ENCODE measurements at places on chromosomes 4 and X.

DNA sequence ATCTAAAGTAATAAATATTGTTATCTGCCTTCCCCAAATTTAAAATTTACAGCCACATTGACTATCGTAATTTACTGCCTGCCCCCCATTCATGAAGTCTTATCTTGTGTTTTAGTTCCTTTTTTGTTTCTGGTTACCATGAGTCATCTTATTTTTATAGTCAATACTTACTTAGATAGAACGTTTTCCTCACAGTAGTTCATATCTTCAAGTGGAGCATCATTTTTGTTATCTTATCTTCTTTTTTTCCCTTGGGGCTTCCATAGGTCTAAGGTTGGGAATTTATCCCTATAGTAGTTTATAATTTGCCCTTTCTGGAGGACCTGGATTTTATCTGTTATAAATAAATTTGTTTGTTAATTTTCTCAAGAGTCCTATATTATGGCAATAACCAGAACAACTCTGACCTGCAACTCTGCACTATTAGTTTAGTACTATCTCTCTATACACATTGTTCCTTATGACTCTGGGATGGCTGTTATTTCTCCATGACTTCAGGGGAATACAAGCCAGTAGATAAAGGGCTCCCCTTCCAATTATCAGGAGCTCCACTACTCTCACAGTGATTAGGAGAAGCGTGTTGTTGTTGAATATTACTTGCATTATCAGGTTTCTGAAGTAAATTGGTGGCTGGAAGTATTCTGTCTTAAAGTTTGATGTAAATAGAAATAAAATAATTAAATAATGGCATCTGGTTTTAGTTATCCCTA, 330.6 kb downstream of the GALNTL6 start:
- no peak for DNase-seq

DNA sequence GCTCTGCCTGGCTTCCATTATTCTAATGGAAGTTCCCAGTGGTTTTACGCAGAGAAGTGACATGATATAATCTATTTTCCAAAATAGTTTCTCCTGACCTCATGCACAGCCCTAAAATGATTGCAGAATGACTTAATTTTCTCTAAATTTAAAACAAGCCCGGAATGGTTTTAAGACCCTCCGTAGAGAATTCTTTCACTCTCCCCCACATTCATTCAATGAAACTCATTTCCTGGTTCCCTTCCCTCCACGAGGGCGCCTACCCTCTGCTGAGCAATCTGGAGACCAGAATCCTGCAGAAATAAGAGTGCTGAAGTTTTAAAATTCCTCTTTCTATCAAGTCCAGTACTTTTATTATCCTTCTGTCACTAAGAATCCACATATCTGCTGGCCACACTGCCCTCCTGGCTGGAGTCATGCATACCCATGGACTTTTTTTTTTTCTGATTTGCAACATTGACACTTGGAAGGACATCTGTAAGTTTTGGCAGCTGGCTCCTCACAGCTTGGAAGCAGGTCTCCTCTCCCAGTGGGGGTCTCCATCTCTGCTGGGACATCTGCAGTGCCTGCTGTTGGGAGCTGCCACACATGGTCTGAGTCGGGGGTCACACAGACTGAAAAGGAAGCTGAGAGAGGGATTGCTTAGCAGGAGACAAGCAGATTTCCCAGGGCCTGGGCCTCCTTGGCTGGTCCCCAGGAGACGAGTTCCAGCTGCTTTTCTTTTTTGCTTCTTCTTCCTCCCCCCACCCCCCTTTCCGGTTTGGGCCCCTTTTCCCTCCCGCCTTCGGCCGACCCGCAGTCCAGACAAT, 86.1 kb downstream of the SOWAHB start:
- no peak for DNase-seq

DNA sequence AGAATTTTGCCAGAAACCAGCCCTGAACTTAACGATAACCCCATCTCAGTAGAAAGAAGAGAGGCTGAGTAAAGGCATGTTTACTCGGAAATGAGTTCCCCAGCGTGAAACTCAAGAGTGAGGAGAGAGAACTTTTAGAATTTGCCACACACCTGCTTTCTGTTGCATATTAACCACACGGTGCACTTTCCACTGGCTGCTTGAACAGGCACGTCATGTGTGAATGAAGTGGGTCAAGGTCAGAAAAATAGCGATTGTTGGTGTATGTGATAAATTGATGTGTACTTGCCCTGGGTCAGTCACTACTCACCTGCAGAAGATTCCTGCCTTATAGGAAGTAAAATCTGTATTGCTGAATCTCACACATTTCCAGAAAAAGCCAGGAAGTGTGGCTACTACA, 395.7 kb downstream of the TRIML1 start:
- DNase-seq = no peak

- DNase-seq = no peak
Observed at GRCh38 chr4:176030391-176030790, 35.2 kb upstream of the WDR17 start.

GRCh38 chrX:135528254-135528653, 7.8 kb downstream of the INTS6L start:
- DNase-seq = no peak

GRCh38 chr4:127155555-127155954, 477.2 kb upstream of the INTU start:
- no peak for DNase-seq

GRCh38 chr4:164138521-164138920, 615.4 kb upstream of the SMIM31 start:
- DNase-seq = no peak

DNA sequence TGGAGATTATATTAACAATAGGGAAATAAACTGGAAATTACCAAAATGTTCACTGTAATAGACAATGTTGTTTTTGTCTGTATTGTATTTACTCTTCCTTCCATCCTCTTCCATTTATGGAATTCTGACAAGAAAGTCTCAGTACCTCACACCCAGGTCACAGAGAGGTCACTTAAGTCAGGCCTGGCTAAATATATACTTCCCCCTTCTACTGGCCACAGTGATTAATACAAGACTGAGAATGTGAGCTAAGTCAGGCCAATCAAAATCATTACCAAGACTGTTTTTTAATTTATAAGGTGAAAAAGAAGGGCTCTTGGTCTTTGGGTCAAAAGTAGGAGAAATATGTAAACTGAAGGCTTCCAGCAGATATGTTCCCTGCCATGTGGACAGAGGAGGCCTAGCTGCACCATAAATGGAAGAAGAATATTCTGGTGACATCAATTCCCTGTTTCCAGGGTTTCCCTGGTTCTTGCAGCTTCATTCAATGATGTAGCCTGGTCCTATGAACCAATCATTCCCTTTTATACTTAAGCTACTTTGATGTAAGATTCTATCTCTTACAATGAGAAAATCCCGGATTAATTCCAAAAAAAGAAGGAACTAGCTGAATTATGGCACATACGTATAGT, 64.3 kb downstream of the LRBA start:
- no peak for DNase-seq

- no peak for DNase-seq
Observed at GRCh38 chr4:170011921-170012628, 14.1 kb downstream of the MFAP3L start.

- no peak for DNase-seq
Observed at GRCh38 chr4:41430792-41431191, 107.2 kb upstream of the LIMCH1 start.

GRCh38 chr4:95059663-95060062, 301.9 kb downstream of the BMPR1B start:
- DNase-seq = no peak

DNA sequence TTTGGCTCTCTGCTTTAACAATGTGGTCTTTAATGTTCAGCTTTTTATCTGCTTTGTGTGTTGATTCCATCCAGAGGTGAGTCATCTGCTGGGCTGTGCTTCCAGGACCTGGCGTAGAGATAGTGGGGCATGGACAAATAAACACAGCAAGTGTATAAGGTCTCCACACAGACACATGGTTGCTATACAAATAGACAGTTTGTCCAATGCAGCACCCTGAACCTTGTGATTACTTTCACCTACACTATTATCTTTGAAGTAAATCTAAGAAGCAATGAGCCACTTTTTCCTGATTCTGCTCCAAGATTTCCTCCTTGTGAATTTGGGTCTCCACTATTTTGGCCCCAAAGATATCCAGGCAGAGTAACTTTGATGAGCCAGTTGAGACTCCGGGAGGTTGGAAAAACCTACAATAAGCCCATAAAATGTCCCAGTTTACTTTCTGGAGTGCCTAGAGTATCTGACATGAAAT, 12.1 kb downstream of the PPARGC1A start:
- peak; percentile 39 for DNase-seq

GRCh38 chr4:83556816-83557215, 20.9 kb downstream of the GPAT3 start:
- no peak for DNase-seq

DNA sequence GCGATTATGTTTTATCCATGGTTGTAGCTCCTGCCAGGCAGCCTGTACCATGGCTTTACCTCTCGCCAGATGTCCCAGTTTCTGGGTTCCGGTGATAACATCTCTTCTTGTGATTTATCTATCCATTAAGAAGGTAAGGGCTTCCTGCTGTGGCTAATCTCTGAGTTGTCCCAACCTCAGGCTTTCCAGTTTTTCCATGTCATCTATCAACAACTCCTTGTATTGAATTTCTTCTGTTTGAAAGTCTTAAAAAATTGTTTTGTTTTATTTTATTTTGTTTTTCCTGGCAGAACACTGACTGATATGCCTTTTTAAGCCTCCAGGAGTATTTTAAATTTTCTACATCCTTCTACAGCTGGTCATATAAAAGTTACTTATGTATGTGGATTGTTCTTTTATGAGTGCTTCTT, 241.9 kb downstream of the ANTXR2 start:
- DNase-seq = no peak

DNA sequence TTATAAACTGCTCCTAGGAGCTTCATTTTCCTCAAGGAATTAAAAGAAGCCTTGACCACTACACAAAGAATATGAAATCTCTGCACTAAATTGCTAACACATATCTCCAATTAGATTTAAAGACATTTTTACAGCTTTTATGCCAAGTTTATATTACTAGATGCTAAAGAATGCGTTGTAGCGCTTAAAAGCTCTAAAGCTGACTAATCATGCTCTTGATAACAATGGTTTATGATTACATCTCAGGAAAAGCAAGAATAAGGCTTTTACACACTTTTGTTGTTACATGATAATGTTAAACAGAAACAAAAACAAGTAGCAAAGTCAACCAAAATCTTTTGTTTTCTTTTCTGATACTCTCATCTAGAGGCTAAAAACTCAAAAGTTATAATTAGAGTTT, 44.7 kb downstream of the SLC10A7 start:
- DNase-seq = no peak

- no peak for DNase-seq
Observed at GRCh38 chr4:88144048-88144447, 14.4 kb downstream of the ABCG2 start.

DNA sequence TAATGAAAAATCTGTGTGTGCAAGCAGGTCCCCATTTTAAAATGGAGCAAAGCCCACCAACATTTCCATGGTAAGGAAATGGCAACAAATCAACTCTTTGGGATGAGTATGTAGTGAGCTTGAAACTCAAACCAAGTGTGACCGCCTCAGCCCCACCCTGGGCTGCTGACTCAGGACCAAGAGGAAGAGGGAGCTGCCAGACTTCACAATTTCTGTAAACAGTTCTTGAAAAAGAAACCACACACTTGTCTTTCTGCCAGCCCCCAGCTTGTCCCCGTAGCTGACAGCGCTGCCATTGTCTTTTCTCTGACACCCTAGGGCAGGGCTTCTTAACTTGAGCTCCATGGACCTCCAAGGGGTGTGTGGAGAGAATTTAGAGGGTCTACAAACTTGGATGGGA, 10.3 kb downstream of the RTL5 start:
- peak; percentile 37 for DNase-seq

- DNase-seq = no peak
Observed at GRCh38 chrX:78493180-78493579, 165.8 kb upstream of the CYSLTR1 start.

- no peak for DNase-seq
Observed at GRCh38 chr4:142696334-142697122, 149.6 kb downstream of the INPP4B start.

DNA sequence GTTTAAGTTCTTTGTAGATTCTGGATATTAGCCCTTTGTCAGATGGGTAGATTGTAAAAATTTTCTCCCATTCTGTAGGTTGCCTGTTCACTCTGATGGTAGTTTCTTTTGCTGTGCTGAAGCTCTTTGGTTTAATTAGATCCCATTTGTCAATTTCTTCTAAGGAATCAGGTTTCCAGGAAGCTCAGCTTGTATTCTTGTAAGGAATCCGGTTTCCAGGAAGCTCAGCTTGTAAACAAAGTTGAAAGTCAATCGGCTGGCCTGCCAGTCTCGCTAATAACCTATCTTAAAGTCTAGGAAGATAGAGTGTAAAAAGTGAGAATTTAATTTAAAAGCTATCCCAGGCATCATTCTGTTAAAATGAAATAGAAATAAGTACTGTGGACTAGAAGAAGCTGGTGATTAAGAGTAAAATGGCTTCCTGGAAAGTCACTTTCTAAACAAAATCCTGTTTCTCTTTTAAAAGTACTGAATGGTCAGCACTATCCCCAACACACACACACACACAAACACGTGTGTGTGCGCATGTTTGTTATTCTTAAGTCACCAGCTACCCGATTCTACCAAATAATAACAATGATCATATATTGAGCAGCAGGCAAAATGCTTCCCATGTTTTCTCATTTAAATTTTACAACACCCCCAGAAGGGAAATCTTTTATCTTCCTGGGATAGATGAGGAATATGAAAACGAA, 171.7 kb downstream of the PAPSS1 start:
- no peak for DNase-seq

GRCh38 chr4:137283737-137284136, 248.6 kb downstream of the PCDH18 start:
- peak; percentile 11 for DNase-seq

- DNase-seq = no peak
Observed at GRCh38 chr4:155901013-155901412, 2.5 kb upstream of the TDO2 start.

GRCh38 chrX:74449322-74449936, 28.1 kb downstream of the SLC16A2 start:
- DNase-seq = no peak

DNA sequence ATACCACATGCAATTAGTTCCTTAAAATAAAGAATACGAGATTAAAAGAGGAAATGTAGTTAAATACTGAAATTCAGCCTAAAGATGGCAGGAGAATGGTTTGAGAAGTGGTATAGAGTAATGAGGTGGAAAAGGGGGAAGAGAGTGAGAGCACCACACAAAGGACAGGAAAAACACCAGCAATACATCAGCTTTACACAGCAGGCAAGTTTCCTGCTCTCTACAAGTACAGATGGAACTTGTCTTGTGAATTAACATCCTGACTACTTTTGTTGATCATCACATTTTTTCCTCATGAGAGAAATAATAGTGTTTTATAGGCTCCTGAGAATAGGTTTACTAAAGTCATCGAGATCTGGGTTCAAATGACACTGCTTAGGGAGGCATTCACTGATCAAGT, 2.9 kb upstream of the UNC5C start:
- DNase-seq = no peak

GRCh38 chr4:188975271-188975670, 836.0 kb downstream of the TRIML1 start:
- no peak for DNase-seq

GRCh38 chr4:14874990-14875389, 127.3 kb upstream of the CPEB2 start:
- no peak for DNase-seq

- peak; percentile 38 for DNase-seq
Observed at GRCh38 chrX:36978886-36979285, 29.3 kb upstream of the FAM47C start.

- DNase-seq = no peak
Observed at GRCh38 chrX:134821901-134822300, 163.6 kb upstream of the PLAC1 start.

All from ACHN (cell line).